ENCODE measurements at places on chromosomes 1 and 21. TPM values are rescaled to one million over a fixed set of nuclear protein-coding genes. Genes with fewer than 3 reads are reported as not detected.

ZBTB8B gene
- total RNA-seq = 0.79 TPM

GBP5 gene
- total RNA-seq = 0.95 TPM

FLG2 gene
- not detected for total RNA-seq

DNA sequence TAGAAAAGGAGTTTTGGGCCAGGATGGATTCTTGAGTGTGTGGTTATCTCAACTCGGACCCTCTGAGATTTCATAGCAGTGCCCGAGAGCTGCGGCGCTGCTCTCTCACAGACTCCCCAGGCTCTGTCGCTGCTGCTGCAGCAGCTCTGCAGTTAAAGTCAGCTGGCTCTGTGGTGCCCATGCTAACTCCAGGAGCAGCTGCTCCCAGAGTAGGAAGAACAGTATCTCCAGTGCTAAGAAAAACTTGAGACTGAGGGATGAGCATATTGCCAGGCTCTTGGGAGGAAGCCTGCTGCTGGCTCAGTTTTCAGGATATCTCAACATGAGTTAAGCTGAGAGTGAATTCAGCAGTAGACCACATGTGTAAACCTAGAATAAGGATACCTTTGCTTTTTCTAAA lies 4.5 kb downstream of the LCE2D start:
- no peak for DNase-seq

- no peak for DNase-seq
These were observed 53.5 kb downstream of the ST6GALNAC3 start for GRCh38 chr1:76128096-76128495.

DNA sequence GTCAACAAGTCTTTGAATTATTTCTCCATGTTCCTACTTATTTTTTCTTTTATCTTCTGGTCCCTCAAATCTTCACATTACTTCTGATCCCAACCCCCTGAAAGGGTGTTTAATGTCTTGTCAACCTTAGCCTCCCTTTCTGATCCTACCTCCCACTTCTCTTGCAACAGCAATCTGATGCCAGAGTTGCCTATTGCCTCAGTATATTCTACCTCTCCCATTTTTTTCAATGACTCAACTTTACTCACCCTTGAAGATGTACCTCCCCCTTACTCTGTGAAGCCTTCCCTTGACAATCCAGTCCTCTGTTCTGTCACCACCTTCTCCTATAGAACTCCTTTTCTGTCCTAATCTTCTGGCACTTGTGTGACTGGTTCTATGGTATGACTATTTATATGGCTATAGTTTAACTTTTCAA lies 99.5 kb upstream of the CD55 start:
- DNase-seq = no peak

GRCh38 chr1:169363046-169363730 lies 4.4 kb downstream of the NME7 start:
- no peak for DNase-seq

DNA sequence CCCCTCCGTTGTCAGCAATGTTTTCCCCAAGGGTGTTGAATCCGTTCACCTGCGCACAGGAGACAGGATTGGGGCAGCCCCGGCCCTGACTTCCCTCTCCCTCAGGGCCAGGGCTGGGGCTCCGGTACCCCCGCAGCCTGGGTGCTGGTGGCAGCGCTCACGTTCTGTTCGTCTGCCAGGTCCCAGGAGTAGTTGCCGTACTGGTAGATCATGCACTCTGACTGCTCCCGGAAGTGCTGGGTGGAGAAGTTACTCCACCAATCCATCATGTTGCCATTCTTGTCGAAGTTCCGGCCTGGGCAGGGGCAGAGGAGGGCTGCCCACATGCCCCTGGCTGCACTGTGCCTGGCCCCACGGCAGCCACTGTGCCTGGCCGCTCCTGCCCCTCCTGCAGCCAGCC lies 6.1 kb downstream of the PRXL2B start:
- DNase-seq = no peak

GRCh38 chr1:103273106-103273505 lies 164.8 kb upstream of the COL11A1 start:
- no peak for DNase-seq

All from urinary bladder (tissue), 4 donors.